Left ventricle myocardium inferior (tissue), 1 donor: ENCODE measurements at places on chromosomes 4 and X.

DNA sequence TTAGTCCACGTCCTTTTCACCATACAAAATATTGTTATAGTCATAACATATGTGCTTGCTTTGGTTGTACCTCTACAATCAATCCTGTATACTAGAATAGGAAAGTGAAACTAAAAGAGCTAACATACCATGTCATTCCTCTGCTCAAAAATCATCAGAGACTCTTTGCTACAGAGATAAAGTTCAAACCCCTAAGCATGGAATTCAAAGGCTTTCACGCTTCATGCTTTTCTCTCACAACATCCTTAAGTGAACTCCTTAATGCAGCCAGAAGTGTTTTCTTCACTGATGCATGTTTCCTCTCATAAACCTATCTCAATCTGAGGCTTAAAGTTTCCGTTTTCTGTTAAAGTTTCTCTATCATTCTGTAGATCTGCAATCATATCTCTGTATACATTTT, 744.6 kb upstream of the IGFBP7 start:
- no peak for DNase-seq

- DNase-seq: peak; percentile 41
Measured at GRCh38 chrX:12978205-12979025, 3.5 kb downstream of the TMSB4X start.

GRCh38 chrX:18793601-18794089, 86.2 kb downstream of the PPEF1 start:
- no peak for DNase-seq

DNA sequence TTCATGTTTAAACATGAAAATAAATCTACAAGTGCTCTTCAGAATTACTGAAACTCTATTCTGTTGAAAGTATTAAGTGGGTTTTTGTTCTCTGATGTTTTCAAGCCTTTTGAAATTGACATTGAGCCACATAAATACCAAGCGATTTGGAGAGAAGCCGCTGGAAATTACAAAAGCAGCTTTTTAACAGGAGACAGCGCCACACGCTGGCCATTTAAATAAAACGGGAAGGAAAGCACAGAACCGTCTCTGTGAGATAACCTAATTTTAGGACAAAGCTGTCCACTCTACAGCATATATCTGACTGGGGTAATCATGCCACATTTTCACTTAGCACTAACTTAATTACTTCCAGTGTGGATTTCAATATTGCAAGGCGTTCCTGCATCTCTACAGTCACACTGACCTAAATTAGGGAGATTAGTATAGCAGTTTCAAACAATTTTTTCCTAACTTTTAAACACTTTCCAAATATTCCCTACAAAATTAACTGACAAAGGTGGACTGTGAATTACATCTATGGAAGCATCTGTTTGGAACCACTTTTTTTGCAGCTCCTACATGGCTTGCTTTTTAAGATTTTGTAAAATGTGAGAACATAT, 6.8 kb upstream of the ANOS1 start:
- DNase-seq: no peak

GRCh38 chr4:134073711-134074110, 127.9 kb downstream of the PABPC4L start:
- no peak for DNase-seq
